ENCODE measurements at places on chromosomes 1 and 21.

DNA sequence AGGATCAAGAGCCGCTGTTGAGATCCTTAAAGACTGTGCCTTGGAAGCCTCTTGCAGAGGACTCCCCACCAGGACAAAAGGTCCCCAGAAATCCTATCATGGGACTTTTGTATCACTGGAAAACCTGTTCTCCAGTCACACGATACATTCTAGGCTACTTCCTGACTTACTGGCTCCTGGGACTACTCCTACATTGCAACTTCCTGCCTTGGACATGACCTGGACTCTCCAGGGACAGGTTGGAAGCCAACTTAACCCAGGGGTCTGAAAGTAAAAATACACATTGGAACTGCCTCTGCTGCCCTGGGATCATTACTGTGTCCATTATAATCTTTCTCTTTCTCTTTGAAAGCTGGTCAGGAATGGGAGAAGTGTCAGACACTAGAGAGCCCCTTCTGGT lies 9.9 kb downstream of the PIGV start:
- H3K4me1 ChIP-seq: no peaks in the 10 kb centered on the region
- H3K4me3 ChIP-seq: no peak overlapping the region

DNA sequence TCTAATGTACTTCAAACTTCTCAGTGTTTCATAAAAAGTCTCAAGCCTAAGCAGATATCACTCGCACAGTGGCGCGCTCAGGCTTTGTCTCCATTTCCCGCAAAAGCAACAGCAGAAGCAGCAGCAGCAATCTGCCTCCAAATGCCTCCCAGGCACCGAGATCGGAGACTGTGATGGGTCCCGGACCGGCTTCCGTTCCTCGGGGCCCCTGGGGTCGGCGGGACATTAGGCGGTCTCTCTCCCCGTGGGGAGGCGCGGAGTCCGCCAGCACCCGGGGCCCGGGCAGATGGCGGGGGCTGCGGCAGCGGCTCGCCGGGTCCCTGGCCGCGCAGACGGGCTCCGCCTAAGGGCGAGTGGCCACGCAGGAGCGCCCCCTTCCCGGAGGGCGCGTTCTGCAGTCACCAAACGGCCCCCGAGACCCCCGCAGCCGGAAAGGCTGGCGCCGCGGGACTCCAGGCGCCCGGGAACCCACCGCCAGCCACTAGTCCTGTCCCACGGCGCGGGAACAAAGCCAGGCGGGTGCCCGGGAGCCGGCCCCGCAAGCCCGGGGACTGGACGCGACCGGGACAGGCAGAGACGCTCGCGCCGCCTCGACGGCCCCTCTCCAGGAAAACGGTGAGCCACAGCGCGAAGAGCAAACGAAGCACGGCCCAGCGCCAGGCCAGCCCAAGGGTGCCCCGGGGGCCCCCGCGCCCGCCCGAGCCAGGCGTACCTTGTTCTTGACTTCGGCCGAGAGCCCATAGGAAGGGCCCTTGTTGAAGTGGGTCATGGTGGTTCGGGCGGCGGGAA lies 590 bp downstream of the CNN3 start:
- no peaks in the 10 kb centered on the region for H3K36me3 ChIP-seq
- H3K27ac ChIP-seq: peak overlapping the region; percentile 99
- peak overlapping the region; percentile 92 for H3K4me3 ChIP-seq
- no peaks in the 10 kb centered on the region for H3K27me3 ChIP-seq
- peaks cover 67% of the 10 kb centered on the region for H3K4me1 ChIP-seq

DNA sequence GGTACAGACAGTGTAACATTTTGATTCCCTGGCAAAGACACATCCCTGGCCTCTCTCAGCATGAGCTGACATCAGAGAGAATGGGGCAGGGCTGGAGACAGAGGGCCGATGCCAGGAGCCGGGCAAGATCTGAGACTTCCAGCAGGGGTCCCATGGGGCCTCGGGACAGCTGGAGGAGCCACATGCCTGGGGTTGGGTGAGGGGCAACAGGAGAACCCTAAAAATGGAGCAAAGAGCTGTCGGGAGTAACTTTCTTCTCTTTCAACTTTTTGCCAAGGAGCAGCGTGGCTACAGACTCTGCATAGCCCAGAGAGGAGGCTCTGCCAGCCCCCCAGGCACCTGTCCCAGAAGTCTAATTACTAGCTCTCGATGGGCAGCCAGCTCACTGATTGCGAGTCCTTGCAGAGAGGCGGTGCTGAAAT lies 130.8 kb downstream of the LACTBL1 start:
- no peaks in the 10 kb centered on the region for H3K27me3 ChIP-seq
- H3K4me1 ChIP-seq: peaks cover 13% of the 10 kb centered on the region
- H3K4me3 ChIP-seq: no peak overlapping the region
- no peak for DNase-seq
- H3K36me3 ChIP-seq: no peaks in the 10 kb centered on the region

GRCh38 chr1:94989398-94989797 lies 62.5 kb upstream of the CNN3 start:
- no peaks in the 10 kb centered on the region for H3K4me1 ChIP-seq
- no peak for DNase-seq
- no peaks in the 10 kb centered on the region for H3K27me3 ChIP-seq

- DNase-seq: no peak
- no peak overlapping the region for H3K4me3 ChIP-seq
- no peak overlapping the region for H3K27ac ChIP-seq
- no peaks in the 10 kb centered on the region for H3K27me3 ChIP-seq
- H3K4me1 ChIP-seq: no peaks in the 10 kb centered on the region
Observed at GRCh38 chr21:42082501-42083360, 11.6 kb downstream of the UMODL1 start.

GRCh38 chr1:86296305-86297205 lies 99.6 kb downstream of the ODF2L start:
- DNase-seq: no peak
- H3K27ac ChIP-seq: no peak overlapping the region
- no peaks in the 10 kb centered on the region for H3K27me3 ChIP-seq

DNA sequence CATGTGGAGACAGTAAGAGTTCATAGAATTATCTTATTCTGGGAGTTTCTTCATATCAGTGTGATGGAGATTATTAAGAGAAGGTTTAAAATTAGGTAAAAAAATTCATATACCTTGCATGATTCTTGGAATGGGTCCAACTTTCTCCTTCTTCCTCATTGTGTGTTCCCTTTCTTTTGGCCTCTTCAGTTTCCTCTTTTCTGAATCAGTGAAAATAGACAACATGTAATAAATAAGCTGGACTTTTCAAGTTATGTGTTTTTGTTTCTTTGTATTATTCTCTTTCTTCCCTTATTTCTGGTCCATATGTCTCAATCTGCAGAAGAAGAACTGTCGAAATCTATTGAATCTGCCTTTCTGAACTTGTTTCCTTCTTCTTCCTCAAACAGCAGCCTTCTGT lies 30.5 kb downstream of the C4BPA start:
- H3K4me3 ChIP-seq: no peak overlapping the region
- H3K4me1 ChIP-seq: no peaks in the 10 kb centered on the region
- DNase-seq: no peak
- no peaks in the 10 kb centered on the region for H3K36me3 ChIP-seq
- no peak overlapping the region for H3K27ac ChIP-seq

- H3K36me3 ChIP-seq: no peaks in the 10 kb centered on the region
- peak; percentile 86 for DNase-seq
- H3K4me1 ChIP-seq: peaks cover 38% of the 10 kb centered on the region
- peak overlapping the region; percentile 73 for H3K27ac ChIP-seq
- no peaks in the 10 kb centered on the region for H3K27me3 ChIP-seq
Observed at GRCh38 chr1:226778657-226779058, 39.6 kb upstream of the ITPKB start.

GRCh38 chr1:228341450-228341813 lies 65.2 kb downstream of the TRIM11 start:
- no peaks in the 10 kb centered on the region for H3K36me3 ChIP-seq
- H3K4me3 ChIP-seq: no peak overlapping the region
- H3K27me3 ChIP-seq: no peaks in the 10 kb centered on the region
- no peaks in the 10 kb centered on the region for H3K4me1 ChIP-seq
- H3K27ac ChIP-seq: no peak overlapping the region
- DNase-seq: peak; percentile 53
